Foreskin keratinocyte (primary cell): ENCODE measurements at places on chromosomes 11 and 22. TPM values are rescaled to one million over a fixed set of nuclear protein-coding genes. Genes with fewer than 3 reads are reported as not detected.

DNA sequence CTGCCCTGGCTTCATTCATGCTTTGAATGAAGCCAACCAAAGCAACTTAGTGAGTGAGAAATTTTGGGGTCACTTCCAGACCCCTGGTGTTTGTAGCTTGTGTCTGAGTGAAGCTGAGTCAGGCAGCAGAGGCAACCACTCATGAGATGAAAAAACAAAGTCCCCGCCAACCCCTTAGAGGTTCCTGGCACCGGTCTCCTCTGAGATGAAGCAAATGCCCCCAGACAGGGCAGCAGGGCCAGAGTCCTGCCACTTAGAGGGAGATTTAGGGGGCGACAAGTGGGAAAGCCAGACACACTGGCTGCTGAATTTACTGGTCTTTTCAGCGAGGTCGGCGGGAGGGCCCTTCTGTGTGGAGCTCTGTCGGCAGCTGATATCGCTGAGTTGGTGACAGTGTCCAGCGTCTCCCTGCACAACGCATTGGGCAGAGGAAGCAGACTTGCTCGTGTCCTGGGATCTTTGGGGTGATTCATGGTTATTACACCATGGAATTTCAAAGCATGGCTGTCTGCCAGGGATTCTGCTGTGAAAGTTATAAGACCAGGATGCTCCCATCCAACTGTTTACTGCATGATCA lies 482.6 kb downstream of the MIAT start:
- peak; percentile 64 for DNase-seq

- no peak for DNase-seq
Observed at GRCh38 chr11:16338393-16338792, 18.0 kb downstream of the SOX6 start.

- DNase-seq = peak; percentile 92
Observed at GRCh38 chr11:42462558-42463310, 849.1 kb upstream of the API5 start.

DNA sequence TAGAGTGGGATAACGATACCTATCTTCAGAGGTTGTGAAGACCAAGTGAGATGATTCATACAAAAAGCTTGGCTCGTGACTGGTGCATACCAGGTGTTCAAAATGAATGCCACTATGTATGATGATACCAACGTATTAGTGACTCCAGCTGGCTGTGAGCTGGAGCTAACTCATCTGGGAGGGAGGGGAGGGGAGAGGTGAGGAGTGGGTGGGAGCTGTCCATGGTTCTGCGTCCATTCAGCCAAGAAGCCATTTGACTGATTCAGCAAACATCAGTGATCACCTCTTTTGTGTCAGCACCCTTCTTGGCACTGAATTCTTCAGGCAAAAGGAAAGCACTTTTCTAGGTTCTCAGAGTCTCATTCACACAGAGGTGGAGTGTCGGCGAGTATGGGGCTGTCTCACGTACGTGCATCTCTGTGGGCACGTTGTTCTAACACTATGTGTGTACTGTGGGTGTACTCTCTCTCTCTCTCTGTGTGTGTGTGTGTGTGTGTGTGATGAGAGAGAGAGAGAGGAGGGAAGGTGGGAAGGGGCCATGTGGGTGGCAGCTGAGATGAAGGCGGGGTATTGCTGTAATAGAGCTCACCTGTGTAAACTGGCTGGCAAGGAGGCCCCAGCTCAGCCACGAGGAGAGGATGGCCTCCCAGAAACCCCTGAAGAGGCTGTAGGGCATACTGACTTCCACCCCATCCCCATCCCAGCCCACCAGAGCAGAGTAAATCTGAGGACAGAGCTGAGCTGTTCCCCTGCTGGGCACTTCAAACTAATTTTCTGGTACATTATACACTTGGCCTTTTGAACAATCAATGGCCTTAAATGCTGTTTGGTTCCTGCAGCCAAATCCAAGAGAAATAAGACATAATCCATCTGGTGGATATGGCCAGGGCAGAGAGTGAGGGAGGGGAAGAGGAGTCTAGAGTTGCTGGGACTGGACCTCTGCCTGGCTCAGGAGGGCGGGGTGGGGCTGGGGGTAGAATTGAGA lies 96.1 kb upstream of the THY1 start:
- DNase-seq = peak; percentile 55

GRCh38 chr11:117181586-117182550 lies 3.3 kb downstream of the SIDT2 start:
- no peak for DNase-seq

- no peak for DNase-seq
Observed at GRCh38 chr22:37672206-37672919, 3.1 kb upstream of the LGALS1 start.

DNA sequence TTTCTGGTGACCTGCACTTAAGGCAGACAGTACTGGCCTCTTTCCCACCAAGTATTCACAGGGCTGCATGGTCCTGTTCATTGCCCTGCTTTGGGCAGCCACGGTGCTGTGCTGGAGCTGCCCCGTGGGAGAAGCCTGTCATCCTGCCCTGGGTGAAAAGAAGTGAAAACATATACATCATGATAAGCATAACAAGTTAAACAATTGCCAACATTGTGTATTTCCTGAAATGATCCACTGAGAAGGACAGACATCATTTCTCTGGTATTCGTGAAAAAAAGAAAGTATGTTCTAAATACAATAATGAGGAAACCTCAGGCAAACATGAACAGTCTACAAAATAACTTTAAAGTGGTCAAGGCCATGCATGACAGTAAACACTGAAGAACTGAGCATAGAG lies 393.1 kb downstream of the TMEM135 start:
- DNase-seq = no peak

DNA sequence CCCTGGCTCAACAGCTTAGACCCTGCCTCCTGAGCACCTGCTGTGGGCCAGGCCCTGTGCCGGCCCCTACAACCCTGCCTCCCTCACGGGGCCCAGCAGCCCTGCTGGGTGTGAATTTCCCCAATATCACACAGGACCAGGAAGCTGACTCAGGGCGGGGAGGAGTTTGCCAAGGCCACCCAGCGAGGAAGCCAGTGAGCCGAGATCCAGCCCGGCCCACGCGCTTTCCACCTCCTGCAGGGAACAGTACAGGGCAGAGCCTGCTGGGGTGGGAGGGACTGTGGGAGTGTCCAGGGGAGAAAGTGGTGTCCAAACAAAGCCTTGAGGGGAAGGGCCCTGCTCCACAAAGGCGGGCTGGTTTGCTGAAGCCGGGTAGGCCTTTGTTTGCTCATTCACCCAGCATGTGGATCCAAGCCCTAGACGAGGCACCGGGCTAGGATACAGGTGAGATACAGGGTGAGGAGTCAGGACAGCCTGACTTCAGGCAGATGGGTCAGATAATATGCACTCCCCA lies 26.8 kb downstream of the RPL3 start:
- peak; percentile 88 for DNase-seq

GRCh38 chr11:82076126-82076525 lies 657.5 kb downstream of the FAM181B start:
- DNase-seq = no peak

DNA sequence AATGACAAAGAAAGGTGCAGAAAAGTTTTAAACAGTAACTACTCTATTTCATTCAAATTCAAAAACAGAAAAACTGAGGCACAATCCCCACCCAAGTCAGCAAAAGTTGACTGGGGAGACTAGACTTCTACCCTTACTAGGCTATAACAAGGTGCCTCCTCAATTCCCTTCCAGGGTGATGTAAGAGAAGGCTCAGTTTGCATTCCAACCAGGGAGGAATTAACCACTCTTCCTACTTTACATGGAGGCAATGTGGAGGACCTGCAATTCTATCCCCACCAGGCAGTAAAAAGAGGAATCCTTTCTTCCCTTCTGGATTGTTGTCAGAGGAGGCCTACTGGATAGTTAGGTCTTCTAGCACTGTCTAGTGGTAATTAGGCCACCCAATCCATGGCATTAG lies 26.1 kb downstream of the TYR start:
- no peak for DNase-seq

DNA sequence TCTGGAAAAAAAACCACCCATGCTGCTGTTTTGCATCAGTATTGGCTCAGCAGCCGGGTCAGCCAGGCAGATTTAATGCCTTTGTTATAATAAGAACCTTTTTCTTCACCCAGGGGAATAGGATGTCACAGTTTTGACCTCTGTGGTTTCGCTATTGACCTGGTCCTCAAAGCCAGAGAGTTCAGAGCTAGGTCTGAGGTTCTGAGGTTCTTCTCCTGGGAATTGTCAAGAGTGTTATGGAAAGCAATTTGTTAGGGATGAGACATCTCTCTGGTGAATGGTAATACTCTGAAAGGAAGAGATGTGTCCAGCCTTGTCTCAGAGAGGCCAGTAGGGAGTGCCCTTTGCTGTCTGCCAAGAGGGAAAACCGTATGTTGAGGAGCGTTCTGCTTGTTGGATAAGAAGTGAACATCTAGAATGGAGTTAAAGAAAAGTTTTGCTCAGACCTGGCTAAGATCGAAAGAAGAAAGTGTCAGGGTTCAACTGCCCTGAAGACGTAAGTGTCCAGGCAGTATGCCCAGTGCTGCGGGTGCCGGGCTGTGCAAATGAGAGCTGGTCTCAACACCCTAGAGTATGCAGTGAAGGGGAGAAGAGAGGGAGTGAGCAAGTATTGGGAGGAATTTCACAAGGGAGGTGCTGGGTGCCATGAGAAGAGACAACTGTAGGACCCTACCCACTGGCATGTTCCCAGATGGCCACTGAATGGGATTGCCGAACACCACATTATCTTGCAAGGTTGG lies 150.9 kb upstream of the TTC12 start:
- no peak for DNase-seq

GRCh38 chr11:69437001-69437875 lies 44.2 kb upstream of the LINC01488 start:
- DNase-seq = peak; percentile 82

GRCh38 chr11:117249571-117249970 lies 17.1 kb downstream of the RNF214 start:
- DNase-seq = no peak

GRCh38 chr22:28920757-28921584 lies 37.6 kb downstream of the ZNRF3 start:
- no peak for DNase-seq

DNA sequence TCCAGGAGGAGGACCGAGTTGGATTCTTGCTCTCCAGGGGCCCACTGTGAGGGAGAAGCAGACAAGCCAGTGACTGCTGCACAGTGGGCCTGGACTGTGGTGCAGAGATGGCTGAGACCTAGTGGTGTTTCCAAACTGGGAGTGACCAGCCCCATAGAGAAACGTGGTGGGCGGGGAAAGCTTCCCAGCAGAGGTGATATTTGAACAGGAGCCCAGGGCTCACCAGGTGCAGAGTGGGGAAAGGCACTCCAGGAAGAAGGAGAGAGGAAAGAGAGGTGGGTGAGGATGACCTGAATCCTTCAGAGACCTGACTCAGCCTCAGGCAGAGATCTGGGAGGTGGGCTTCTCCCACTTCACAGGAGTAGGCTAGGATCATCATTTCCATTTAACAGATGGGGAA lies 52.1 kb upstream of the RASD2 start:
- peak; percentile 24 for DNase-seq

GRCh38 chr11:115696563-115696962 lies 192.3 kb upstream of the CADM1 start:
- DNase-seq = no peak

DNA sequence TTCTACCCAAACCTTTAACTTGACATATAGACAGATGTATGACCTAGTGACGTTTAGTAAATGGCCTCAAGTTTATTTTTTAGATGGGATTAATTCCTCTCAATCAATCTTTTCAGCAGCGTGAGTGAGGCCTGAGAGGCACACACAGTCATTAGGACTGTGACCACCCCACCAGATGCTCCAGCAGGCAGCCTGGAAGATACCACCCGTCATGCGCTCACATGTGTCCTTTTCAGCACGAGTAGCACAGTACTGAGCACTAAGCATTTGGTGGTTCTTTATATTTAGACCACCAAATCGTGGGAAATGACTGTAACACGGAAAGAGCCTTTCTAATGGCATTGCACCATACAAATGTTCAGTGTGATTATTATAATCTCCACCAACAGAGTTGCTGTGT lies 354.6 kb upstream of the DDI1 start:
- no peak for DNase-seq

Gene SLC22A12
- not detected in 2 replicates for total RNA-seq

Gene PAMR1
- 0.46 and 0.68 TPM in 2 replicates for total RNA-seq

Gene C11orf42
- not detected in 2 replicates for total RNA-seq

Gene TRPC6
- total RNA-seq = 0.28 and 0.41 TPM in 2 replicates

Gene OR2AG1
- total RNA-seq = not detected in 2 replicates

Gene MAPK1
- total RNA-seq = 112 and 117 TPM in 2 replicates

Gene TRIM29
- 177 and 190 TPM in 2 replicates for total RNA-seq

Gene NPAS4
- total RNA-seq = not detected in 2 replicates

Gene KREMEN1
- 19.3 and 24.0 TPM in 2 replicates for total RNA-seq

Gene INS
- not detected in 2 replicates for total RNA-seq

Gene MS4A6A
- not detected in 2 replicates for total RNA-seq

Gene CCDC73
- not detected in 2 replicates for total RNA-seq

Gene TRIM48
- not detected in 2 replicates for total RNA-seq

Gene ALDH3B2
- 0.14 and 0.17 TPM in 2 replicates for total RNA-seq

Gene ANO9
- 19.0 and 26.0 TPM in 2 replicates for total RNA-seq

Gene GGTLC3
- not detected in 2 replicates for total RNA-seq

Gene C11orf16
- not detected in 2 replicates for total RNA-seq

Gene MAPK8IP2
- total RNA-seq = 0.24 and 0.28 TPM in 2 replicates

Gene HEPACAM
- not detected in 2 replicates for total RNA-seq
